ENCODE measurements at places on chromosomes 11 and 22.

DNA sequence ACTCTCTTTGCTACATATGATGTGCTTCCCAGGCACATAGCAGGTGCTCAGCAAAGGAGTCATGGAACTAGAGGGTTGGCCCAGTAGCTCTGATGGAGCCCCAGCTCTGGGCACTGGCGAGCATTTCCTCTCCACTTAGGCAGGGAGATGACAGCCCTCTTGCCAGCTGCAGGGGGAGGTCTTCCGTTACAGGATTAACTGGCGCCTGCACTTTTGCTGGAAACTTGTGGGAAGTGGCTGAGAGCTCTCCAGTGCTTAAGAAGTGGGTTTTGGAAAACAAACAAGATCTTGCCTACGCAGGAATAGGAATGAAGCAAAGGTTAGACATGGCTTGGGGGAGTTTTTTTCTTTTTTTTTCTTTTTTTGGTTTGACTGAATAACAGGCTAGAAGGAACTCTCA, 75.5 kb downstream of the MICAL2 start:
- DNase-seq, result no peak

GRCh38 chr11:121293288-121293594, 670 bp downstream of the SC5D start:
- DNase-seq, result peak; percentile 69

DNA sequence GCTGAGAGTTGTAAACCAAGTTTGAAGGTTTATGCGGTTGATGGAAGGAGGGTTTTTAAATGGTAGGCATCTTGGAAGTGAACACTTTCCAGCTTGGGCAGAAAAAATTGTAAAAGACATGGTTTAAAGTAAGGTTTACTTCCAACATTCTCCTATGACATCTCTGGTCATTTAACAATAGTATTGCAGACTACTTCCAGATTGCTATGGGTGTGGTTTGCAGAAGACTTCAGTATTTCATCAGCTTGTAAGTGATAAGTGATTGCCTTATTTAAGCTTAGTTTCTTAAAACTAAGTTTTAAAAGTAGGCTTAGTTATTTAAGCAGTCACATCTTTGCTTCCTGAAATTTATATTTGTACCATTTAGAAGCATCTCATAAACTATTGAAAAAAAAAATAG, 7.2 kb upstream of the STT3A start:
- peak; percentile 22 for DNase-seq

DNA sequence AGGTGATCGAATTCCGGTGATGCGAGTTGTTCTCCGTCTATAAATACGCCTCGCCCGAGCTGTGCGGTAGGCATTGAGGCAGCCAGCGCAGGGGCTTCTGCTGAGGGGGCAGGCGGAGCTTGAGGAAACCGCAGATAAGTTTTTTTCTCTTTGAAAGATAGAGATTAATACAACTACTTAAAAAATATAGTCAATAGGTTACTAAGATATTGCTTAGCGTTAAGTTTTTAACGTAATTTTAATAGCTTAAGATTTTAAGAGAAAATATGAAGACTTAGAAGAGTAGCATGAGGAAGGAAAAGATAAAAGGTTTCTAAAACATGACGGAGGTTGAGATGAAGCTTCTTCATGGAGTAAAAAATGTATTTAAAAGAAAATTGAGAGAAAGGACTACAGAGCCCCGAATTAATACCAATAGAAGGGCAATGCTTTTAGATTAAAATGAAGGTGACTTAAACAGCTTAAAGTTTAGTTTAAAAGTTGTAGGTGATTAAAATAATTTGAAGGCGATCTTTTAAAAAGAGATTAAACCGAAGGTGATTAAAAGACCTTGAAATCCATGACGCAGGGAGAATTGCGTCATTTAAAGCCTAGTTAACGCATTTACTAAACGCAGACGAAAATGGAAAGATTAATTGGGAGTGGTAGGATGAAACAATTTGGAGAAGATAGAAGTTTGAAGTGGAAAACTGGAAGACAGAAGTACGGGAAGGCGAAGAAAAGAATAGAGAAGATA, at the start of gene MALAT1:
Gene MALAT1 (plus strand): TSS at position 69 of the 736 bp plus-strand sequence.
- DNase-seq, result peak; percentile 95

GRCh38 chr11:8247312-8247711, 16.4 kb downstream of the LMO1 start:
- peak; percentile 39 for DNase-seq

DNA sequence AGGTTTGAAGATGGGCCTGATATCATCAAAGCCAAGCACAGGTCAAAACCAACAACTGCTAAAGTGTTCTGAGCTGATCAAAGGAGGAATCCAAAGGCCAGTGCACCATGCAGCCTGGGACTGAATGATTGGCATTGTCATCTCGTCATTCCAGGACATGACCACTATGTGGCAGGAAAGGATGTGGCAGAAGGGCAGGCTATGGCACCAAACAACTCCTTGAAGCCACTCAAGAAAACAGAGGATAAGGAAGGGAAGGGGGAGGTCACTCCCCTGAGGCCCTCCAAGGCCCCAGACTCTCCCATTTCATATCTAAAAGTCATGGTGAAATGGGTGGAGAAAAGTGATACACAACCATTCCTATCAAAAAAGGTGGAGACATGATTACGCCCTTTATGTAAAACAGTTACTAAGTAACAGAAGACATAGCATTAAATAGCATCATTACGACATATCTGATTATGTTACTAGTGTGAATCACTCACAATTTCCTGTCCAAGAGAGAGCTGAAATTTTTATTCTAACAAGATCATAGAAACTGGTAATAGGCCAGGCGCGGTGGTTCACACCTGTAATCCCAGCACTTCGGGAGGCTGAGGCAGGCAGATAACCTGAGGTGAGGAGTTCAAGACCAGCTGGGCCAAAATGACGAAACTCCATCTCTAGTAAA, 49.3 kb downstream of the AHNAK start:
- DNase-seq, result peak; percentile 86

DNA sequence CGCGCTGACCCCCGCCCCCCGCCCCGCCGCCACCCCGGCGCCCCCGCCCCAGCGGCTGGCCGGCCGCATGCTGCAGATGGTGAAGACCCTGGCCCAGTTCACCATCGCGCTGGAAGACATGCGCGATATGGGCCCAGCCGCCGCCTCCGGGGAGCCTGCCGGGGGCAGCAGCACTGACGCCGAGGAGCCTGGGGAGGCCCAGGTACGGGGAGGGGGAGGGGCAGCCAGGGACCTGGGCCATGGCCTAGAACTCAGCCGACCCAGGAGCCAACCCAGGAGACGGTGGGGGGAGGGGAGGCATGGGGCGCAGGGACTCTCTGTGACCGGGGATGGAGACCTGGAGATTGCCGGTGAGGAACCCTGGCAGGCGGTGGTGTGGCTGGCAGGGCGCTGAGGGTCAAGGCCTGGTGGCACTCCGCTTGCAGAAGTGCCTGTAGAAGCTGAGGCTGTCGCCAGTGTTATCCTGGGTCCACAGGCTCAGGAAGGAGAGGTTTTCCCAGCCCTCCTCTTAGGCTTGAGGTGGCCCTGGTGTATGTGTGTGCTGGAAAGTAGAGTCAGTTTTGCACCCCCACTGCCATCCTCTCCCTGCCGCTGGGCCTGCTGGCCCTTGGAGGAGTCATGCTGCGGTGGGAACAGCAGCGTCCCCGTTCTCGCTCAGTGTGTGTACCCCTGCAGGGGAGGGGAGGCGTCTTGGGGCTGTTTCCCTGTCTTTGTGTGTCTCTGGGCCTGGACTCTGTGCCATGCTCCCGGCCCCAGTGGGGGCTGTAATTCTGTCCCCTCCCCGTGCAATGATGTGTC, 32.9 kb upstream of the RELT start:
- DNase-seq, result no peak

- DNase-seq, result no peak
These were observed 4.0 kb downstream of the POU2AF3 start for GRCh38 chr11:111302298-111302697.

DNA sequence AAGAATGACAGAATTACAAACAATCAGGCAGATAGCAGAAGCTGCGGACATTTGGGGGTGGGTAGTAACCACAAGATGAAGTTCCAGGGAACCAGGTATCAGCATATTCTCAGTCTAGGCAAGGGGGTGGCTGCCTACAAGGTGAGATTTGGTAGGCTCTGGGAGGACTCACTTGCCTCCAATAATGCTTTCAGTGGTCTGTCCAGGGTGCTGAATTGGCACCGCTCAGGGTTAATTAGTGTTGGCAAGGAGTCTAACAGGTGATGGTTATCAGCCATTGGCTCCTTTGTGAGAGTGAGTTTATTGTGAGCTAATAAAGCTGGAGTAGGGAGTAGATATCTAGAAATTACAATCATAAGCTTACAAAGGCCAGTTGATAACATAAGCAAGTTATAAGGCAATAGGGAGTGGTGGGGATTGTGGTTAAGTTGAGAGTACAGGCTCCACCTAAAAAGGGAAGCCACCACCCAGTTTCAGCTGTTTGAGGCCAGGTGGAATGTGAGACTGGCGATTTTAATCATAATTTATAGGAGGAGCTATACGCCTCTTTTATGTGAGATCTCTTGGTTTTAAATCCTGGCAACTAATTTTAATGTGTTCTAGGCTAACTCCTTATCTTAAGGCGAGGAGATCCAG, 320.5 kb downstream of the MIAT start:
- no peak for DNase-seq

GRCh38 chr22:47299863-47300697, 537.6 kb downstream of the TBC1D22A start:
- no peak for DNase-seq

- no peak for DNase-seq
These were observed 33.9 kb downstream of the TSG101 start for GRCh38 chr11:18492888-18493287.

DNA sequence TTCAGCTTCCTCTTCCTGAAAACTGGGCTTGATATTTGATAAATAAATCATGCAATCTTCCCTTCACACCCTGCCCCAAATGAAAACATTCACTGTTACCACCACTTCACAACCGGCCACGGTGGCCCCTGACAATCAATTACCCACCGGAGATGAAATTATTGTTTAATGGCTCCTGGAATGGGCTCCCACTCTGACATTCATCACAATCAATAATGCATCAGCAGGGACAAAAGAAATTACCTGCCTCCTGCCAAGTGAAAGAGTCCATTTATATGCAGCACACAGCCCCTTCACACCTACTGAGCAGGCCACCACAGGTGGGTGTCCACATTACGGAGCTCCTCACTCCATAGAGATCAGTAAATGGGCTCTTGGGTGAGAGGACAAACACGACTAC, 193.5 kb upstream of the SNX19 start:
- no peak for DNase-seq

GRCh38 chr11:10524471-10524870, 16.5 kb downstream of the RNF141 start:
- DNase-seq, result no peak

DNA sequence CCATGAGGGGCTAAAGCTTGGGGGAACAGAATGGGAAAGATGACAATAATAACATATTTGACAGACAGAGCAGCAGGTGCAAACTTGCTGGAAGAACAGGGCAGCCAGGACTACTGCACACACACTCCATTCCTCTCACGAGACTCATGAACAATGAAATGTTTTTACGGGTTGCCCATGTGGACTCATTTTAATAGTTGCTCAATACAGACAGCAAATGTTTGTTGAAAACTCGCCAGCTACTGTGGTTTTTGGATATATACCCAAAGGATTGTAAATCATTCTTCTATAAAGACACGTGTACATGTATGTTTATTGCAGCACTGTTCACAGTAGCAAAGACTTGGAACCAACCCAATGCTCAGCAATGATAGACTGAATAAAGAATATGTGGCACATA, 10.3 kb downstream of the SYT13 start:
- no peak for DNase-seq

DNA sequence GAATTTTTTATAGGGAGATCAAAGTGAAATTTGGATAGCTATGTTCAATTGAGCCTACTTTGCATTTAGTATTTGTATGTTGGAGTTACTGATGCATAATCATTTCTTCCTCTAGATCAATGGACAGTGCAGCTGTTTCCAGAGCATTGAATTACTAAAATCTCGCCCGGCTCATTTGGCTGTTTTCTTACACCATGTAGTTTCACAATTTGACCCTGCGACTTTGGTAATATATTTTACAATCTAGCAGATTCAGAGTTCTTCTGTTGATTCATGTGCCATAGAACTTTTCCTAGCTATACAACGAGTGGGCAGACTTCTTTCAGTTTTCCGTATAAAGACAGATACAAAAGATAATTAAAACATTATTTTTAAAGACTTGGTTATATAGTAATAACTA, 70.0 kb upstream of the GRIK4 start:
- DNase-seq, result no peak

DNA sequence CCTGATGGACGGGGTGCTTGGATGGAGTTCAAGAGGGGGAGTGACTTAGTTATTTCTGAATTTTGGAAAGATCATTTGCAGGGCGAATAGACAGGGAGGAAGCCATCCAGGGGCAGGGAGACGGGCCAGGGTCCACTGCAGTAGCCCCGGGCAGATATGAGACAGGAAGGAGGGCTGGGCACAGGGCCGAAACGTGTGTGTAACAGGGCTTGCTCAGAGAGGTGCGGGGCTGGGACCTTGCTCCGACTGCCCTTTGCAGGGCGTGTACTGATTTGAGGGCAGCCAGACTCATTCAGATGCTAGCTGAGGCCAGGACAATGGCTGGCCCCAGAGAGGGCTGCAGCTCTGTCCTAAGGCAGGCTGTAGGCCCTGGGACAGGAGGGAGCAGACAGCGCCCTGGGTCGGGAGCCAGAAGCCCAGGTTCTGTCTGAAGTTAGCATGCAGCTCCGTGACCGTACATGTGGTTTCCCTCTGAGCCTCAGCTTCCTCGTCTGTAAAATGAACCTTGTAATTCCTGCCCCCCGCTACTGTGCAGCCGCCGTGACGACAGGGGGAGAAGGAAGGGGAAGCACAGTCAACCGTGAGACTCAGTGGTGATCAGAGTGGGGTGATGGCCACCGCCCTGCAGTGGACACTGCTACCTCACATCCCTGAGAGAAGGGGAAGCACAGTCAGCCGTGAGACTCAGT, 103.4 kb downstream of the PHF21B start:
- no peak for DNase-seq

DNA sequence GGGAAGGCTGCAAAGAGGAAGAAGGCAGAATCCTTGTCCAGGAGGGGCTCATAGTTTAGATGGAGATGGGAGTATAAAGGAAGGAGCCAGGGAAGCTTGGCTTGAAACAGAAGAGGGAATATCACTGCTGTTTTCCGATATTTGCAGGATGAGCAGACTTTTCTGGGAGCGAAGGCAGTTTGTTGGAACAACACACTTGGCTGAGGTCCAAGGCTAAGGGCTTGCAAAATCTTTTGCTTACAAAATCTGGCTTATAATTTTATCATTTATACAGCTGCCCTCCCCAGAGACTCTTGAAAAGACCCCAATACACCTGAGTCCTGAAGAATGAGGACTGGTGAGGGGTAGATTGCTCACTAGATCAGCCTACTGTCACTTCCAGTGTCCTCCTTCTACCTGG, 174.8 kb downstream of the NELL1 start:
- DNase-seq, result no peak

DNA sequence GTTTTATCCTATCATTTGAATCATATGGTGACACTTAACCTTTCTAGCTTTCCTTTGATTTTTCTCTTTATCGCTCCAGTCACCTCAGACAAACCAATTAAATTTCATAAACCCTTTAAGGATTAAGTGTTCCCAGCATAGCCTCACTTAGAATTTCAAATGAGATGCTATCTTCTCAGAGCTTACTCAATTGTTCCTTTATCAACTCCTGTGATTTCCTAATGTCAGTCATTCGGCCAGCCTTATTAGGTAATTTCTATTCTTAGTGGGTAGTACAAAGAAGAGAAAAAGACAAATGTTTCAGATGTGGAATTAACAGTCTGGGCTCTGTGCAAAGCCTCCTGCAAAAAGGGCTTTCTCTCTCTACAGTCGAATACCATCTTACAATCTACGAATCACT, 77.1 kb upstream of the CCDC90B start:
- no peak for DNase-seq

Data from inflammatory macrophage treated with lipopolysaccharide for 4 hours (primary cell).